GM12864 (cell line): ENCODE measurements at places on chromosomes 12 and 14.
A peak's percentile ranks its signal among the peaks of the same experiment; 100 is the strongest.

GRCh38 chr12:94039914-94040313 lies 108.5 kb upstream of the PLXNC1 start:
- DNase-seq: no peak

DNA sequence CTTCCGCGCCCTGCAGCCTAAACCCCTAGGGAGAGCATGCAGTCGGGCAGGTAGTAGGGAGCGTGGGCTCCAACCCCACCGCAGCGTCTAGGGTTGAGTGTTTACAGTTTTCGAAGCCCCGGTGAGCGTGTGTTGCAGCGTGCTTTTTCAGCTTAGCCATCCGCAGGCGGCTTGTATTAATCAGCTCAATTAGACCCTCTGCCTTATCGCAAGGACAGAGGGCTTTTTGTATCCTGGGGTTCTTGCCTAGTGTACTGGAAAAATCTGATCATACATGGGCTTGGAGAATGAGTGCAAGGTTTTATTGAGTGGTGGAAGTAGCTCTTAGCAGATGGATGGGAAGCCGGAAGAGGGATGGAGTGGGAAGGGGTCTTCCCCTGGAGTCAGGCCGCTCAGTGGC lies 44.4 kb upstream of the GNG2 start:
- no peak for DNase-seq

DNA sequence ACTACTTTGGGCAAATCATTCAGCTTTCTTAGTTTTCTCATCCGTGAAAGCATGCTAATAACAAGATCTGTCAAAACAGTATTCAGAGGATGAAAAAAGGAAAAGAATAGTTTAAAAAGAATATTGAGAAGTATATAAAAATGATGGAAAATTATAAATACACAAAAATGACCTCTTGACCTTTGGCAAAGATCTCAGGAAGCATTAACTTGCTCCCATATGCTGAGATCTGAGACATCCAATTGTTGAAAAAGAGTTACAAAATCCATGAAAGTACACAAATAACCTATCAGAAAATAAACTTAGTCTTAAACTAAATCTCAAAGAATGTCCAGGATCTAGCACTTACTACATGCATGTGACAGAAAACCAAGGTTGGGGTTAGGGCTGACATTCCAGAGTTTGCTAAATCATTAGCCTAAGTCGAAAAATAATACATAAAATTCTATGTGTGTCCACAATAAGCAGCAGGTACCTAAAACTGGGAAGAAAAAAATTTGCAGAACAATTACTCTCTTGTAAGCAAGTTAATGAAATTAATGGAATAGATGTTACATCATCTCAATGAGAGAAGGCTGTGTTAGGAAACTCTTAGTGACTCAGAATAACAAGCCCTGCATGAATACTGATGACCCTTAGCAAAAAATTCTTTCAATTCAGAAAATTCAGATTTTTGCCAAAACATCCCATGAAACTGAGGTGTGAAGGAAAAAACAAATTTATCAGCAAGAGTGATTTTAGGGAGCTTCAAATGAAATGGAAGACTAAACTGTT lies 3.4 kb downstream of the PAH start:
- DNase-seq: no peak

DNA sequence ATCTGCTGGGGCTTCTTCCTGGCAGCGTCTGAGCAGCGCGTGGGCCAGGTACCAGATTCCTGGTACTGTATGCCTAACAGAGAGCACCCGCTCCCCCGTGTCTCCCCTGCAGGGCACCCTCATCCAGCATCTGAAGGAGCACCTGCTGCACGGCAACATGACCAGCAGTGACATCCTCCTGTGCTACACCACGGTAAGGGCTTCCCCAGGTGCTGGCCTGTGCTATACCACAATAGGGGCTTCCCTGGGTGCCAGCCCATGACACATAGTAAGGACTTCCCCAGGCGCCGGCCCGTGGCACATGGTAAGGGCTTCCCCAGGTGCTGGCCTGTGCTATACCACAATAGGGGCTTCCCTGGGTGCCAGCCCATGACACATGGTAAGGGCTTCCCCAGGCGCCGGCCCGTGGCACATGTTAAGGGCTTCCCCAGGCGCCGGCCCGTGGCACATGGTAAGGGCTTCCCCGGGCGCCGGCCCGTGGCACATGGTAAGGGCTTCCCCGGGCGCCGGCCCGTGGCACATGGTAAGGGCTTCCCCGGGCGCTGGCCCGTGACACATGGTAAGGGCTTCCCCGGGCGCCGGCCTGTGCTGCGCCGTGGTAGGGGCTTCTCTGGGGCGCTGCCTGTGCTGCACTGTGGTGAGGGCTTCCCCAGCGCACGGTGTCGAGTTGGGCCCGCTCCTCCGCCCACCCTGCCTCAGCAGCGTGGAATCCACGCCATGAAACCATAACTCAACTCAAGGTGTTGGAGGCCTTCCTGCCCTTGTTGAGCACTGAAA lies 49.3 kb downstream of the AACS start:
- DNase-seq: peak; percentile 18

- peak; percentile 31 for DNase-seq
Observed at GRCh38 chr12:15856097-15856982, 25.8 kb upstream of the STRAP start.

DNA sequence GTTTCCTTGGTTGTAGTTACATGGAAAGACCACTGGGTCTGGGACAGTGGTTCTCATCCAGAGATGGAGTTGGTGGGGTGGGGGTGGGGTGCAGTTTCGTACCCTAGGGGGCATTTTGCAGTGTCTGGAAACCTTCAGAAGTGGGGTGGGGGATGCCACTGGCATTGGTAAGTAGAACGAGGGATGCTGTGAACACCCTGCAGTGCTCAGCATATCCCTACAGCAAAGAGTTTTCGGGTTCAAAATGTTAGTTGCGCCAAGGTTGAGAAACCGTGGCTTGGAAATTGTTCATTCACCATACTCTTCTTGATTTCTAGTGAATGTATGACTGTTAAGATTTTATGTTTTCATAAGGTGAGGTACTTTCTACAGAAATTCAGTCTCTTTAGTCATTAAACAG lies 28.7 kb downstream of the TRAF3 start:
- DNase-seq: no peak

GRCh38 chr14:33309106-33309505 lies 370.4 kb downstream of the NPAS3 start:
- DNase-seq: no peak

- DNase-seq: no peak
Observed at GRCh38 chr12:132273992-132274334, 55.4 kb downstream of the GALNT9 start.

DNA sequence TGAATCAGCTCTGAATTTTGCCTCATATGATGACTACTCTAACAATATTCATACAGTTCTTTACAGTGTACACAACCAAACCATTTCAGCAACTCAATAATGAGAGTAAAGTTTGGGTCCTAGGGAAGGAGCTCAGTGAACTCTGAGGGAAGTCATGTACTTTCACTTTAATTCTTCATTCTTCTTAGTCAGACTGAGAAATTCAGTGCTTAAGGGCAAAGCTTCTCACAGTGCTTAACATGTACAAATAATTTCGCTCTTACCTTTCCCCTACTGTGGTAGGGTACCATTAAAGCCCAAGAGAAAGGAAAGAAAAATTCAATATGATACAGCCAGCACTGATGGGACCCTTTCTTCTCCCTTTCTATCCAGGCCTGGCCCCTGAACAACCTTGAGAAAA lies 435.0 kb downstream of the NELL2 start:
- DNase-seq: no peak

DNA sequence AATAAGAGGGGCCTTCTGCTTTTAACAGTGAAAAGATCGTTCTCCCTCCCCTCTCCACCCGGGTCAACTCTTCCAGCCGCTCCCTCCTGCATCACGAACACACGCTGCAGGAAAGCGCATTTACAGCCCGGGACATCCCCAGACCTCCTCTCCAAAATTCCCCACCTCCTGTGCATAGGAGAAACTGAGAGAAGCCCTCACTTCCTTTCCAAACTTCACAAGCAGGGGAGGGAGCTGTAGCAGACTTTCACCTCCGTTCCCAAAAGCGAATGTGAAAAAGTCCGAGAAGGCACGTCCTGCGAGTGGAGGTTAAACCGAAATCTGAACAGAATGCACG lies 513 bp downstream of the BCAT1 start:
- peak; percentile 57 for DNase-seq

- no peak for DNase-seq
Observed at GRCh38 chr12:75360920-75361319, 26.4 kb downstream of the GLIPR1L1 start.

DNA sequence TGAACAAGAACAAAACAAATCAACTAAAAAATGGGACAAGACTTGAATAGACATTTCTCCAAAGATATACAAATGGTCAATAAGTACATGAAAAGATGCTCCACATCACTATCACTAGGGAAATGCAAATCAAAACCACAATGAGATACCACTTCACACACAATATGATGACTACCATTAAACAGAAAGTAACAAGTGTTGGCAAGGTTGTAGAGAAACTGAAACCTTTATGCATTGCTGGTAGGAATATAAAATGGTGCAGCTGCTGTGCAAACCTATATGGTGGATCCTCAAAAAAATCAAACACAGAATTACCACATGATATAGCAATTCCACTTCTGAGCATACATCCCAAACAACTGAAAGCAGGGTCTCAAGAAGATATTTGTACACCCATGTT lies 5.2 kb downstream of the SMAGP start:
- DNase-seq: no peak

- no peak for DNase-seq
Observed at GRCh38 chr12:68245180-68246021, 8.0 kb downstream of the IL22 start.

DNA sequence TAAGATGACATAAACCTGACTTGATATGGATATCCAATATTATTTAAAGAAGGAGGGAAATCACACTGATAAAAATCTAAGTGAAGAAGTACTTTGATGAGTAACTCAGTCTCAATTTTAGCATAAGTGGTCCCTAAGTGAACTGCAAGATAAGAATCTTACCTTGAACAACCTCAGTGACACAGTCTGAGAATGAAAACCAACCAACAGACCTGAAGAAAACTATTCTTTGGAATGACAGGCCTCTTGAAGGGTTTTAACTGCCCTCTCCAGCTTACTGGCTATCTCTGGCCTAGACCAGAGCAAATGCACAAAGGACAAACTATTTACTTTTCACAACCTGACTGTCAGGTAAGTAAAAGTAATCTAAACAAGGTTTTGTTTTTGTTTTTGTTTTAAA lies 44.7 kb downstream of the CPM start:
- no peak for DNase-seq

DNA sequence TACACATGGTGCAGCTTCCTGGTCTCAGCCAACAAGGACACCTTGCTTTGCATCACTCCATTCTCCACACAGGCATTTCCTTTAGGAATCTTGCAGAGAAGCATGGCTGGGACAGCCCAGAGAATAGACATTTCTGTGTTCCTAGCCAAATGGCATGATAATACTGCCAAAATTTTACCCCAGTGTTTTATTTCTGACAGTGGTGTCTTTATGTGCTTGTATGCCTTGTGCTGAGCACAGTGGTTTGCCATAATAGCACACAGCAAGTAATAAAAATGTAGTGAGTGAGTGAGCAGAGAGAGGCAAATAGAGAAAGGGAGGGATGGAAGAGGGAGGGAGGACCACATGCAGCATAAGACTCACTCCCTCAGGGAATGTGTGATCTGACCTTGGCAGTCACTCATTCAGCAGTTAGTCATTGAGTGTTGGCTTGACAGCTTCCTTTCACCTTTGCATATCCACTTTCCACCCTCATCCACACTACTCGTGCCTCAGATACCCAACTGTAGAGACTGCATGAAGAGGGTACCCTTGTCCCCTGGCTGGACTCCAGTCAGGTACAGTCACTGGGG lies 212.8 kb upstream of the CCDC196 start:
- DNase-seq: no peak

DNA sequence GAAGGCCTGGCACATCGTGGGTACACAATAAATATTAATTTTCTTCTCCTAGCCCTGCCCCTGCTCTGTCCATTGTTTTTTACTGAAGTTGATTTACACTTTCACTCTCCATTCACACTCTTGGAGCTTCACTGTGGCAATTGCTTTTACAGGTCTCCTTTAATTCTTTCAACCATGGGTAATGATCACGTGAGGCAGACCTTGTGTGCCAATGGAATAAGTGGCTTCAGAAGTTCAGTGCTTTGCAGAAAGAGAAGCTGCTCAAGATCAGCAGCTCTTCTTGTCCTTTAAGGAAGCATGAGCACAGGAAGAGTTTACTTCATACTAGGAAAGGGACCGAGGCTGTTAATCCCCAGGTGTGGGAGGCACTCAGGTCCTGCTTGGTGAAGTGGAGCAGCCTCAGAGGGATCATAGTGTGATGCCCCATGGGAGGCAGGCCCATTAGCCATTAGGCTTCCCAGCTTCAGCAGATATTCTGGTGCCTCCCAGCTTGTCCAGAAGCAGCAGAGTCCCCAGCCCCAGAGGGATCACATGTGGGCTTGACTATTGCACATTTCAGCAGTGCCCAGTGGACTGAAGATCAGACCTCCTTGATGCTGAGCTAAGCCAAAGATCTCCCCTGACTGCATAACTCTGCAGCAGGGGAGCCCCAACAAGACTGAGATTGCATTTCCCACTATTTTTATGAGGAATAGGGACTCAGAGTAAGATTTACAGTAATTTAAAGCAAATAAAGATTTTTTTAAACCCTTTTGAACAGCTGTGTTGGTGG lies 5.0 kb upstream of the SLC35F4 start:
- DNase-seq: no peak
